ENCODE measurements at places on chromosomes 16 and 17.

DNA sequence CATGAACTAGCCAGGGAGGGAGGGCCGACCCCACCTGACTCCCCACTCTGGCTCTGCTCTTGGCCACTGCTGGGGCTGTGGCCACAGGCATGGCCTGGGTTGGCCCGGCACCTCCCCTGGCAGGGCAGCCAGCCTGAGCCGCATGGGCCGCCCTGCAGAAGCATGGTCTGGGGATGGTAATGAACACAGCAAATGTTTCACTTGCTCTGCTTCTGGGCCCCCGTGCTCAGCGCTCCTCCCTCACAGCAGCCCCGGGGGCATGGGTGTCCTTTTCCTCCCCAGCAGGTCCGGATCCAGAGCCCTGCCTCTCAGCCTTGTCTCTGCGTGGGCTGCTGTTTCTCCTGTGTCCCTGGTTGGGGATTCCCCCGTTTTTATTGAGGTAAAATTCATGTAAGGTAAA lies 30.9 kb upstream of the KCNJ12 start:
- DNase-seq = no peak

- no peak for DNase-seq
Observed at GRCh38 chr17:81586096-81586495, 33.9 kb upstream of the FAAP100 start.

DNA sequence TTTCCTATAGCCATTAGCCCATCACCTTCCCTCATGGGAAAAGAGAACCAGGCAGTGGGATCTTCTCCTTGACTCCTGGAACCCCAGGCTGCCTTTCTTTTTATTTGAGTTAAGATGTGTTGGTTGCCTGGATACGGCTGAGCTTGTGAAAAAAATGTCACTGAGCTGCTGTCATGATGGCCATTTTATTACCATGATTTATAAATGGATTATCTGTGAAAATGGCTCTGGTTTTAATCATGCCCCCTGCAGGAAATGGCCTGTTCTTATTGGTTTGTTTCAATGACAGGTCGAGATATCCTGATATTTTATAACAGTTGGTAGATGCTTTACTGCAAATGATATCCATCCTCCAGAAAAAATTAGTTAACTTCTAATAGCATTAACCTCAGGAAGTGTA lies 640.4 kb downstream of the CDH11 start:
- DNase-seq = no peak

- DNase-seq = peak; percentile 39
Observed at GRCh38 chr17:36183001-36183971, 6.8 kb upstream of the TBC1D3B start.

- DNase-seq = no peak
Observed at GRCh38 chr17:74951680-74952421, 16.2 kb downstream of the OTOP3 start.

- DNase-seq = no peak
Observed at GRCh38 chr17:42304187-42305030, 16.1 kb downstream of the STAT5A start.

GRCh38 chr16:70359552-70359951 lies 12.8 kb downstream of the DDX19A start:
- DNase-seq = no peak

DNA sequence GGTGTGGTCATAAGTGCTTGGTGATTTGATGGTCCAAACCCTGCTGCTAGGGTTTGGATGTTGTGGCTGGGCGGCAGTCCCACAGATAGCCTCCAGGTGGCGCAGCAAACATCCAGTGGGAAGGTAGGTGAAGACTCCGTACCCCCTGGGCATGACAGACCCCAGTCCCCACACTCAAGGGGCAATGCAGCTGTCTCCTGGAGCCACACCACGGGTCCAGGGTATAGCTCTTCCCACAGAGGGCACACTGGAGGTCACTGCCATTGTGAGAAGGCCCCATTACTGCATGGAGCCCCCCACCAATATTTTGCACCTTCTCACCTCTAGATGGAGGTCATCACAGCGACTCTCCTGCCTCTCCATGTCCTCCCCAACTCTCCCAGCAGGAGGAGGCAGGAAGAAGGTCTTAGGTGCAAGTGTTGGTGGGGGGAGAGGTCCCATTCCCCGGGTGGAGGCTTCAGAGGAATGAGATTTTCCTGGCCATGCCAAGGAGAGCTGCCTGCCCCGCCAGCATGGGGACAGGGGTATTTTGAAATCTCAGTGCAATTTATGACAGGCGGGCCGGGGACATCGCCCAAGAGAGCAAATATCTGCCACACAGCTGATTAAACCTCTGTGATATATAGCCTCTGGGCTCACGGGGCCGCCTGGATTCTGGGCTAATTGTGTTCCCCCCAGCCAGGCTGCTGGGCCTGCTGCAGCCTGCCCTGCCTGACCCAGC lies 17.1 kb upstream of the C17orf113 start:
- peak; percentile 71 for DNase-seq

DNA sequence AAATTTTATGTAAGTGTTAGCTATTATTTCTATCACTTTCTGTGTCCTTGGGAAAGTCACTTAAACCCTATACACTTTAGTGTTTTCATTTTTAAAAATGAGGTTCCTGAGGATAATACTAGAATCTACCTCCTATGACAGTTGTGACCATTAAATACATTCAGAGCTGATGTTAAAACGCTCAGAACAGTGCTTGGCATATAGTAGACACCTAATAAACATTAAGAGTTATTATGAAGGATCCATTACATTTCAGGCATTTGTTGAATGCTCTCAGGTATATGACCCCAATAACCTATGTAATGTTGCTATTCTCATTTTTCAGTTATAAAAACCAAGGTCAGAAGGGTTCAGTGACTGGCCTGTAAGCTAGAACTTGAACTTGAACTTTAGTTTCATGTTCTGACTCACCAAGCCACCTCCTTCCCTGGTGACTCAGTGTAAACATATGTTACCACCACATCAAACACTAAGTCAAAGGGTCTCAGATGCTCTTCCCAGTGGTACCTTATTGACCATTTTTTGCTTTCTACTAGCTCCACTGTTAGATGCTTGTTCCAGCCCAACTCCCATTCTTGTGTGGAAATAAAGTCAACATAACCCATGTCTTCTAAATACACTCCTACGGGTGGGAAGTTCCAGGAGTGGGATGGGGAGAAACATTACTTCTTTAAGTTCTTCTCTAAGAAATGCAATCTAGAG lies 47.6 kb downstream of the HSD17B2 start:
- peak; percentile 37 for DNase-seq

GRCh38 chr16:89017543-89018281 lies 40.7 kb upstream of the CBFA2T3 start:
- no peak for DNase-seq

DNA sequence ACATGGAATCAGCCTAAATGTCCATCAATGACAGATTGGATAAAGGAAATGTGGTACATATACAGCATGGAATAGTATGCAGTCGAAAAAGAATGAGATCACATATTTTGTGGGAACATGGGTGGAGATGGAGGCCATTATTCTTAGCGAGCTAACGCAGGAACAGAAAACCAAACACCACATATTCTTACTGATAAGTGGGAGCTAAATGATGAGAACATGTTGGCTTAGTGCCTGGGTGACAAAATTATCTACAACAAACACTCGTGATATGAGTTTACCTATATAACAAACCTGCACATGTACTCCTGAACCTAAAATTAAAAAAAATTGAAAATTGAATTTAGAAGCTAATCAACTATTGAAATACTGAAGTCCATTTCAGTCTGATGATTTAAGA lies 6.1 kb downstream of the ANKS4B start:
- DNase-seq = no peak

DNA sequence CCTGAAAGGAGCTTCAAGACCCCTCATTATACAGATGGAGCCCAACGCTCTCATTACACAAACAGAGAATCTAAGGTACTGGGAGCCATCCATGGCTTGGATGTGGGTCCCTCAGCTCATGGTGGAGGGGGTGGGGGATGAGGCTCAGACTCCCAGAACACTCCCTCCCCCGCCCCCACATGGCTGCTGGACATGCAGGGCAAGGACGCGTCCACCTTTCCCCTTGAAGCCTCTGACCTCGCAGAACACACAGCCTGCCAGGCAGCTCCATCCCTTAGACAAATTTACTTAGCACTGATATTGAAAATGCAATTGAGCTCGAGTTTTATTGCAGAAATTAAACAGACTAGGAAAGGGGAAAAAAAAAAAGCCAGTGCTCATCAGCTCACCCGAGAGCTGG lies 203.9 kb downstream of the ZNF423 start:
- no peak for DNase-seq

All from dermis blood vessel endothelial cell (primary cell).